Right cardiac atrium (tissue), 5 donors: ENCODE measurements at places on chromosomes 3 and 15.

- no peak for DNase-seq
Observed at GRCh38 chr3:111851511-111851954, 7.5 kb upstream of the PHLDB2 start.

GRCh38 chr15:57061281-57061680 is 142.8 kb downstream of the TCF12 start:
- no peak for DNase-seq

GRCh38 chr3:197482001-197482400 is 73.8 kb downstream of the BDH1 start:
- DNase-seq: no peak

- peak; percentile 82 for DNase-seq
Observed at GRCh38 chr3:28916713-28917499, 364.0 kb upstream of the RBMS3 start.

- DNase-seq: no peak
Observed at GRCh38 chr15:79003301-79003700, 58.5 kb upstream of the CTSH start.

GRCh38 chr15:80773122-80773551 is 6.0 kb upstream of the CEMIP start:
- no peak for DNase-seq

- DNase-seq: no peak
Observed at GRCh38 chr3:77381431-77381830, 341.5 kb downstream of the ROBO2 start.

GRCh38 chr3:118688396-118688884 is 346.2 kb downstream of the IGSF11 start:
- DNase-seq: no peak

GRCh38 chr15:28977377-28978010 is 91.7 kb downstream of the APBA2 start:
- no peak for DNase-seq

DNA sequence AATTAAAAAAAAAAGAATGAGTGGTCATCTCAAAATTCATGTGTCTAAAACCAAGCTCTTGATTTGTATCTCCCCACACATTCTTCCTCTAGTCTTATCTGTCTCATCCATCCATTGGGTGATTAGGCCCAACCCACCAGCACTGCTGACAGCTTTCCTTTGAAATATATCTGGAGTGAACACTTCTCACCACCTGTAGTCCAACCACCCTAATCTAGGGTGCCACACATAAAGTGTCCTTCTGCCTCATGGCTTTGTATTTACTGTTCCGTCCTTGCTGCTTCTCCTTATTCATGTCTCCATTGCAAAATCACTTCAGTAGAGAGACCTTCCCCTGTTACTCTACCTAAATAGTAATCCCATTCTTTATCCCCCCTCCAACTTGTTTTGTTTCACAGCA is 82.4 kb upstream of the PTX3 start:
- DNase-seq: no peak

DNA sequence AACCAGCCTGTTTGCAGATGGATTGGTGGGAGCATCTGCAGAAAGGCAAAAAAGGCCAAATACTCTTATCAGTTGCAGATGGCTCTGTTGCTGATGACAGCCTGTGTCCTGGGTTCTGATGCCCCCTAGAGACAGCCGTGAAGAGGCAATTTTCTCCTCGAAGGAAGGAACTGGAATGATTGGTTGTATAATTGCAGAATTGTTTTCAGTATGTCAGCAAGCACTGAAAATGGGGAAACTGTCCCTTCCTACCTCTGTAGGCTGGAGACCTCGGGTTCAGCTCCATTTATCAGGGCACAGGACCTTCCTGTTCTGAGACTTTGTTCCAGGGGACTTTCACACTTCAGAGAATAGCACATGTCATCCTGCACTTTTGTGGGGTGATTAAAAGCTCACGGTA is 103.0 kb downstream of the PGPEP1L start:
- no peak for DNase-seq

DNA sequence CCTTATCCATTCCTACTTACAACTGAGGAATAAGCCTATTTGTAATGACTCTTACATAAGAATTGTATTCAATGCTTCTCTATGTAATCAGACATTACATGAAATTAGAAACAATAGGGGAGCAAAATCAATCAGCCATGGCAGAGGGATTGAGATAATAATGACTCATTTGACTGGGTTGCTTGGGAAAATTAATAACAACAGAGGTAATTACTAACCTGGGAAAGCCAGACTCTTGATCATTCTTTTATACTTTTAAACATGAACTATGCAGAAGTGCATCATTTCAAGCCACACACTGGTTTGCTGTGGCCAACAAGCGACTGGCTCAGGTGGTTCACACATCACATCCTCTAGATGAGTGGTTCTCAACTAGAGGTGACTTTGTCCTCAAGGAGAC is 126.3 kb upstream of the CRBN start:
- no peak for DNase-seq

GRCh38 chr15:88220443-88221335 is 35.9 kb downstream of the NTRK3 start:
- no peak for DNase-seq

DNA sequence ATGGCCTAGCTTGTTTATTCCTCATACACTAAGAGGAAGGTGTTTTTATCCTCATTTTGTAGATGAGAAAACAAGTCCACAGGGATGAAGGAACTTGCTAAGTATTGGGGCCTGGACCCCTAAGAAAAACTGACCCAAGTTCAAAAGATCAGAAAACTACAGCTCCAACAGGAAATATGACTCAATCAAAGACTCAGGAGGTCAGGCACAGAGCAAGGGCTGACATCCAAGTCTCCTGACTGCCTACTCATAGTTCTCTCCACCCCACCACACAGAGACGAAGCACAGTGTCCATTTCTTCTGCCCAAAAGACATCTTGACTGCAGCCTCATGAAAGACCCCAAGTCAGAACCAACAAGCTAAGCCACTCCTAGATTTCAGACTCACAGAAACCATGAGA is 26.9 kb upstream of the TPM1 start:
- peak; percentile 42 for DNase-seq

DNA sequence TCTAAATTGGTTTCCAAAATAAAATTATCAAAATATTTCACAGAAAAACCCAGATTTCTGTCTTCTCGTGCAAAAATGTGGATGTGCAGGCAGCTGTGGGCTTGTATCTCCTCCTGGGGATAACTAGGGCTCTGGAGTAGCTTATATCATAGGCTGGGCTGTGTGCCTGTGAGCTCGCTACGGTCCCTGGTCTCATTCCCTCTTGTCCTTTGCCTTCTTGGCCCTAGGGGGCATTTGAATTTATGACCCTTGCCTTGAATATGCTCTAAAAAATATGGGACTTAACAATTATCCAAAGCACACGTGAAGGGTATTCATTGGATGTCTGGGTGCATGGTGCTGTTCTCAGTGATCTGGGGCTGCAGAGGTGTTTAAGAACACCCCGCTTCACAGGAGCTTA is 132.6 kb downstream of the PDZRN3 start:
- no peak for DNase-seq

DNA sequence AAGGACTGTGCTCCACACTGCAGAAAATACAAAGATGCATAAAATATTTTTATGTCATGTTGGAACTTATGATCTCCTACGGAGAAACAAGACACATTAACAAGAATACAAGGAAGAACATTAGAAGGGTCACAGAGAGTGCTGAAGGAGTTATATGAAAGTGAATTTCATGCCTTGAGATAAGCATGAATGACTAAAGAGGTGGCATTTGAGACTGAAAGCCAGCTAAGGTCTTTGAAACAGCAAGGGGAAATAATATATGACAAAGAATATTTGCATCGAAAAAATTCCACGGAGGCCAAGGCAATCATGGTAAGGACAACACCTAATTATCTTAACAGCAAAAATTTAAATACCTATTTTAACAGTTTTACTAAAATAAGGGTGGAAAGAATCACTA is 12.5 kb downstream of the GSK3B start:
- no peak for DNase-seq
